Osteoblast (primary cell): ENCODE measurements at places on chromosomes 5 and 9. TPM values are rescaled to one million over a fixed set of nuclear protein-coding genes. Genes with fewer than 3 reads are reported as not detected.

- no peaks in the 10 kb centered on the region for H3K27me3 ChIP-seq
- H3K4me3 ChIP-seq, result no peak overlapping the region
- H3K27ac ChIP-seq, result no peak overlapping the region
- no peaks in the 10 kb centered on the region for H3K4me1 ChIP-seq
- no peaks in the 10 kb centered on the region for H3K36me3 ChIP-seq
- no peak for DNase-seq
These were observed 346.4 kb upstream of the SLC24A2 start for GRCh38 chr9:20135119-20135697.

DNA sequence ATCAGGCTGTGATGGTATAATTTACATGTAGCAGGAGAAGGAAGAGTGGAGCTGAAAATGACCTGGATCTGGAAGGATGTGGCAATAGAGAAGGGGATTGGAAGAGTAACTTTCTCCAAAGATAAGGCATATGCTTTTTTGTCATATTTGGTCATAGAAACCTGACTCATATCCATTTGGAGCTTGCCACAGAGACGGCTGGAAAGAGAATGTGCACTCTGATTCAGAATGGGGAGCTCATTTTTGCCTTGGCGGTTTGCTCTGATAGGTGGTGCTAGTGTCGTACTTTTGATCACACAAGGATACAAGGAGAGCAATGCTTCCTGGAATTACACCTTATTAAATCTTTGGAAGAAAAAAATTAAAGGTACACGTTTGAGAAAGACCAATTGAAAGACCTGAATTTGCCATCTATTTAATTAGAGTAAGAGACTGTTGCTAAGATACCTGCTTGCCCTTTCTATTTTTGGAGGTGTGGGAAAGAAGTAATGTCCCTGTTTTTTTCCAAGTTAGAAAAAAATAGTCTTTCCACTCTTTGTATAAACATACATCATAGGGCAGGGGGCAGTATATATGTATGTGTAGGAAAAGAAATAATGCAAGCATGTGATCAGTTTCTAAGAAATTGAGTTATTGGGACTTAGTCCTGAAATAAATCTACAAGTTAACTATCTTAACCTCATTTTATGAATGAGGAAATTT lies 5.4 kb downstream of the LSM11 start:
- peaks cover 11% of the 10 kb centered on the region for H3K36me3 ChIP-seq
- H3K4me1 ChIP-seq, result peaks cover 40% of the 10 kb centered on the region
- DNase-seq, result peak; percentile 94
- no peak overlapping the region for H3K4me3 ChIP-seq

CCL19 gene
- not detected in 2 replicates for total RNA-seq

TGFBI gene
- total RNA-seq, result 1,700 and 2,120 TPM in 2 replicates

ARHGEF28 gene
- 56.9 and 64.4 TPM in 2 replicates for total RNA-seq

DNA sequence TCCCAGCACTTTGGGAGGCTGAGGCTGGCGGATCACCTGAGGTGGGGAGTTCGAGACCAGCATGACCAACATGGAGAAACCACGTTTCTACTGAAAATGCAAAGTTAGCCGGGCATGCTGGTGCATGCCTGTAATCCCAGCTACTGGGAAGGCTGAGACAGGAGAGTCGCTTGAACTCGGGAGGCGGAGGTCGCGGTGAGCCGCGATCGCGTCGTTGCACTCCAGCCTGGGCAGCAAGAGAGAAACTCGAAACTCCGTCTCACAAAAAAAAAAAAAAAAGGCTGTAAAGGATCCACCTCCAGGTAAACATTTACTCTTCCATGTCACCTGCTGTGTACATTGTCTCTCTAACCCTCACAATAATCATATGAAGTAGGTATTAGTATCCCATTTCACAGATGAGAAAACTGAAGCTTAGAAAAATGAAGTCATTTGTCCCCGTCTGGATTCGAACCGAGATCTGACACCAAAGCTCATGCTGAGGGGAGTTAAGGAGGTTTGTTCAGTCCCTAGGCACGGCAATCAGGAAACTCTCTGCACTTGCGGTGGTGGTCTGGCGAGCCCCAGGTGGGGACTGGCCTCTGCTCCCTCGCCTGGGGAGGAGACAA lies 494 bp upstream of the DOCK2 start:
- H3K4me1 ChIP-seq, result peaks cover 12% of the 10 kb centered on the region
- no peak for DNase-seq
- no peaks in the 10 kb centered on the region for H3K27me3 ChIP-seq
- H3K27ac ChIP-seq, result no peak overlapping the region

LECT2 gene
- total RNA-seq, result not detected in 2 replicates

DNA sequence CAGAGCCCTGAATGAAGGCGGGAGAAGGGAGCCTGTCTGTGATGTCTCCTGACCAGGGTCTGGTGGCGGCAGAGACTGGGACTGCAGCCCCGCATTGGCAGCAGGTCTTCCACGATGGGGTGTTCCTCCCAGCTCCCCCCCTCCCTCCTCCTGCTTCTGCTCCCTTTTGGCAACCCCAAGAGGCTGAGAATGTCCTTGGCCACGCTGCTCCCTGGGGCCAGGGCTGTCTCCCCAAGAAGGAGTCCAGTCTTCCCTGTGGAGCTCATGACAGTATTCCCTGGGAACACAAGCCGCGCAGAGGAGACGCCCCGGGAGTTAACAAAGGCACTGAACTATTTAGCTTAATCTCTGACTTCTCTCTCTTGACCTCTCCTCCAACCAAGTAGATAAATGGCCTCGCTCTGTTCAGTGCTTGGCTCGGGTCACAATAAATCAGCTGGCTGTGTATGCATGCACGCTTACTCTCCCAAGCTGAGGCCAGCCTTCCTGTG lies 84.0 kb upstream of the NEURL1B start:
- H3K36me3 ChIP-seq, result no peaks in the 10 kb centered on the region
- H3K4me1 ChIP-seq, result peaks cover 11% of the 10 kb centered on the region
- no peak overlapping the region for H3K4me3 ChIP-seq
- DNase-seq, result no peak

DNA sequence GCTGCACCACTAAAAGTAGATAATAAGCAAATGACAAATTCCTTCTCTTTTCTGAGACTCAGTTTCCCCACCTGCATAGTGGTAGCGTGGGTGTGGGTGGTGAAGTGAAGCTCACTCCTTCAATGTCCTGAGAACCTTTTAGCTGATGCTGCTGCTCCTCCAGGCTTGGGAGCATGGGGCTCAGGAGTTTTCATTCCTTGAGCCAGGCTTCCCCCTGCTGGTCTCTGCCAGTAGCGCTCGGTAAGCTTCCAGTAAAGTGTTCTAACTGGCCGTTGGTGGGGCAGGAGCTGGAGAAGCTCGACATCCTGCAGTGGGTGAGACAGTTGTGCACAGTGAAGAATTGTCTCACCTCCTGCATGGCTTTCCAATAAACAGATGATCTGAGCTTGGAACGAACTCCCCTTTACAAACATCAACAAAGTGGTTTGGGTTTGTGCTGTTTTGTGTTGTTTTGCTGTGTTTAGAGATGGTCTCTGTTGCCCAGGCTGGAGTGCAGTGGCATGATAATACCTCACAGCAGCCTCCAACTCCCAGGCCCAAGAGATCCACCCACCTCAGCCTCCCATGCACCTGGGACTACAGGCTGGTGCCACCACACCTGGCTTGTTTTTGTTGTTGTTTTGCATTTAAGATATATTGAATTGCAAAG lies 34.6 kb downstream of the SPARC start:
- H3K27ac ChIP-seq, result no peak overlapping the region
- H3K36me3 ChIP-seq, result no peaks in the 10 kb centered on the region
- H3K4me1 ChIP-seq, result no peaks in the 10 kb centered on the region
- DNase-seq, result peak; percentile 88
- no peaks in the 10 kb centered on the region for H3K27me3 ChIP-seq

DNA sequence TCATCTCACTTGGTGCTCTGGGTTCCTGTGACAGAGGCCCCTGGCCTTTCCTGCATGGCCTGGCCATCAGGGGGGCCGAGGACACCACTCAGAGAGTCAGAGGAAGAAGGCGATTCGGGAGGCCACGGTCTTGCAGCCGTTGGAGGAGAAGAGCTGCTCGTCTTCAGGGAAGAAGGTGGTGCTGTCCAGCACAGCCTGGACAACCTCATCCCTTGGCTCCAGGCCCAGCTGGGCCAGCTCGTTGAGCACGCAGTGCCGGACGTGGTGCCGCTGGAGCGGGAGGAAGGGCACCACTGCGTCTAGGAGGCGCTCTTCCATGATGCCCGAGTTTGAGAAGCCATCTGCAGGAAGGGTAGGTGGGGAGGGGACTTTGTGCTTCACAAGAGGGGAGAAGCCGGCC lies 3.2 kb downstream of the TOR2A start:
- no peak for DNase-seq
- no peak overlapping the region for H3K4me3 ChIP-seq
- no peak overlapping the region for H3K27ac ChIP-seq
- peaks cover 10% of the 10 kb centered on the region for H3K4me1 ChIP-seq

DNA sequence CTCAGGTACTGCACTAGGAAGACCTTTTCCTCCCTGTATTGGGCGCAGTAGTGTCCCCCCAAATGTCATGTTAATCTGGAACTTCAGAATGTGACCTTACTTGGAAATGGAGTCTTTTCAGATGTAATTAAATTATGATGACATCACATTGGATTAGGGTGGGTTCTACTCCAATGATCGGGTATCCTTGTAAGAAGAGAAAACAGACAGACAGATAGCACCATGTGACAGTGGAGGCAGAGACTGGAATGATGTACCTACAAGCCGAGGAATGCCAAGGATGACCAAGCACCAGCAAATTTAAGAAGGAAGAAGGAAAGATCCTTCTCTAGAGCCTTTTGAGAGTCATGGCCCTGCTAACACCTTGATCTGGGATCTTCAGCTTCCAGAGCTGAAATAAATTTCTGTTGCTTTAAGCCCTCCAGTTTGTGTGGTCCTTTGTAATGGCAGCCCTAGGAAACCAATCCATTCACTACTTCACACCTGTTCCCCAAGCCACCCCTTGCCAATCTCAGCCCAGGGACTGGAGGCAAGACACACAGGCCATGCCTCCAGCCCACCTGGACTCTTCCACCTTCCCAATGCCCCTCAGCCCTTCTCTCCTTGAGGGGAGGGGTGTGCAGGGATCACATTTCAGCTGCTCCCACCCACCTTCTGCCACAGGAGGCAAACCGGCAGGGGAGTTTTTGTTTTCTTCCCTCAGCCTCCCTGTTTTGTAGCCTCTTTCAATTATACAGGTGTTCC lies 1.6 kb downstream of the CCNJL start:
- H3K36me3 ChIP-seq, result no peaks in the 10 kb centered on the region
- DNase-seq, result no peak
- peaks cover 46% of the 10 kb centered on the region for H3K27me3 ChIP-seq
- peaks cover 3% of the 10 kb centered on the region for H3K4me1 ChIP-seq
- no peak overlapping the region for H3K27ac ChIP-seq

- H3K4me3 ChIP-seq, result no peak overlapping the region
- H3K27me3 ChIP-seq, result no peaks in the 10 kb centered on the region
- peak overlapping the region; percentile 48 for H3K27ac ChIP-seq
- no peak for DNase-seq
These were observed 81.7 kb downstream of the ALDH7A1 start for GRCh38 chr5:126513302-126513701.

DNA sequence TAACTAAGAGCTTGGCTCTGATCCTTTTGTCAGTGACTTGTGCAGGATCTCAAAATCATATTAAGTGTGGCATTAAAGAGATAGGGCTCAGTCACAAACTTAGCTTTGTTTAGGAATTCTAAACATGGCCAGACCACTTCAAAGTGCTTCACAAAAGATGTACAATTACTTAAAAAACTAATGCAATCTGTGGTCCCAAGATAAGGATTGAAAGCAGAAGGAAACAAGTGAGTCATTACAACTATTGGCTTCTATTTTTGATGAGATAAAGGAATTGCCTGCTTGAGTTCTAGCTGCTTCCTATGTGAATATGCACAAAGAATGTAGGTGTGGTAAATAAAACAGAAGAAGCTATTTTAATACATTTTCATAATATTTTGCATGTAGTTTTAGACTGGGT lies 44.9 kb upstream of the SLC12A2 start:
- peak; percentile 77 for DNase-seq
- H3K27me3 ChIP-seq, result no peaks in the 10 kb centered on the region
- no peaks in the 10 kb centered on the region for H3K36me3 ChIP-seq
- H3K4me3 ChIP-seq, result no peak overlapping the region

DNA sequence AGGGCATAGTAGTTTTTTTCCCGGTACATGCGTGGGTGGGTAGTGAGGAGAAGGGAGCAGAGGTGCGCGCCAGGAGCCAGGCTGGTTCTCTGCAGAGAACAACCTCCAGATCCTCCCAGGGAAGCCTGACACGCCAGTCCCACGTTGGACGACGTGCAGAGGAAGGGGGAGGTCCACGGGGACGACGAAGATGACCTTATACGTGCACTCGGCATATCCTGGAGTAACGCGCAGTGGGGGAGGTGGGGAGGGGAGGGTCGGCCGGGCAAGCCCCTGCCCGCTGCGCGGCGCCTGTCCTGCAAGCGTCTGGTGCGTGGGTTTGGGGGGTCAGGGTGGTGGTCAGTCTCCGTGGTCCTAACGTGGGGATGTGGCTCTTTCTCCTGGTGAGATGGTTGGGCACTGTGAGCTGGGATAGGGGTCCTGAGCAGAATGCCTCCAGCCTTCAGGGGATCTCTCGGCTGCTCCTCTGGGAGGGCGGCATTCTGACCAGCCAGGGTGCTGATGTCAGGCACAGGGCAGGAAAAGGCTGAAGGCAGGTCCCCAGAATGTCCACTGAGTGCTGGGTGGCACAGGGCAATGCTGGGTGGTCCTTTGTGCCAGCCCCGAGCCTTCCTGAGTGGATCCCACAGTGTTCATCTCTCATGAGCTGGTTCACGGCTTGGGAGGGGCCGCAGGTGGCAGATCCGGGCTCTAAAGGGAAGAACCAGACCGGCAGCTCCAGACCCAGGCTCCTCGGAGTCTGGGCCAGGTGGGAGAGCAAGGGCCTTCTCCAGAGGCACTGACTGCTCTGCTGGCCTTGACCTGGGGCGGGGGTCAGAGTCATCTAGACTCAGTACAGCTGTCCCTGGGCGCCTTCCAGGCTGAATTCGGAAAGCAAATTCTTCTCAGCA lies 10.5 kb upstream of the SCGB3A1 start:
- no peak overlapping the region for H3K4me3 ChIP-seq
- peaks cover 3% of the 10 kb centered on the region for H3K27me3 ChIP-seq
- peak; percentile 82 for DNase-seq
- no peak overlapping the region for H3K27ac ChIP-seq
- no peaks in the 10 kb centered on the region for H3K4me1 ChIP-seq

AKNA gene
- 24.8 and 27.9 TPM in 2 replicates for total RNA-seq
